ENCODE measurements at places on chromosomes 4 and X.

DNA sequence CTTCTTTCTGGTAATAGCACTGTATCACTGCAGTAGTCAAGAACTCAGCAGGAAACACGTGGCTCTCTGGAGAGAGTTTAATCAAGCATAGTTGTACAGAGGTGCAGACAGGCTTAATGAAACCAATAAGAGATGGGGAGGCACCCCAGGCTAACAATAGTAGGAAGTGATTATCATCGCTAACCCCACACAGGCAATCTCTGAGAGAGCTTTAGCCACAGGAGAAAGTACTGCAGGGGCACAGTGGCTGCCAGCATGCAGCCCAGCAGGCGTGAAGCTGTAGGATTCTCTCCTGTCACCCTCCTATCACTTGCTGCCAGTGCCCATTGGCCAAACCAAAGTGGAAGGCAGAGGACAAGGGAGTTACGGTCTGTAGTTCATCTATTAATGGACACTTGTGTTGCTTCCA lies 450.0 kb upstream of the RASGEF1B start:
- no peak for DNase-seq

- DNase-seq: peak; percentile 43
These were observed 179.1 kb upstream of the MAB21L2 start for GRCh38 chr4:150402871-150403272.

DNA sequence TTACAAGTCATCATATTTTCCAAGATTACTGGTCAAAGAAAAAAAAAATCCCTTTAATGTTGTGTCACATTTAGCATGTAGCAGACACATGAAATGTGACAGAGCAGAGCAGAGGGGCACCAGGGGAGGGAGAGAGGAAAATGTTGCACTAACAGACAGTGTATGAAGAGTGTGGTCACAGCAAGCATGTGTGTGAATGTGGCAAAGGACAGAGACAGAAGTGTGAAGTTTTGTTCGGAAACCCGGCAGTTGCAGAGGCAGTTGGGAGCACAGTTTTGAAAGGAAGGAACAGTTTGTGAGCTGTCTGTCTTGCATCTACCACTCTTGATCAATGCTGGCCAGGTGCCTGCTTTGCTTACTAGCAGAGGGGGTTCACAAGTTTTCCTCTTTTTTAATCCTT lies 83.9 kb upstream of the MAP3K15 start:
- DNase-seq: no peak

DNA sequence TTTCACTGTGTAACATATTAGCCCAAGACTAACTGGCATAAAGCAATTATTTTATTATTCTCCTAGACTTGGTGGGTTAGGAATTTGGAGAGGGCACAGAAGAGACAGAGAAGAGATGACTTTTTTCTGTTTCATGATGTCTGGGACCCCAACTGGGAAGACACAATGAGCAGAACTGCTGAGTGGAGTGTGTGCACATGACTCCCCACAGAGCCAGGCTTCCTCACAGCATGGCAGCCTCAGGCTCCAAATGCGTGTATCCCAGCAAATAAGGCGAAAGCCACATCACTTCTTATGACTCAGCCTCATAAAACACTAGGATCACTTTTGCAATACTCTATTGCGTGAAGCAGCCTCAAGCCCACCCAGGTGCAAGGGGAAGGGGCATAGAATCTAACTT lies 68.4 kb downstream of the MFAP3L start:
- DNase-seq: no peak

GRCh38 chr4:142596121-142596520 lies 250.0 kb downstream of the INPP4B start:
- DNase-seq: no peak

GRCh38 chr4:5750946-5751665 lies 40.1 kb downstream of the EVC start:
- DNase-seq: no peak

- DNase-seq: no peak
These were observed 179.6 kb upstream of the NOCT start for GRCh38 chr4:138835832-138836533.

DNA sequence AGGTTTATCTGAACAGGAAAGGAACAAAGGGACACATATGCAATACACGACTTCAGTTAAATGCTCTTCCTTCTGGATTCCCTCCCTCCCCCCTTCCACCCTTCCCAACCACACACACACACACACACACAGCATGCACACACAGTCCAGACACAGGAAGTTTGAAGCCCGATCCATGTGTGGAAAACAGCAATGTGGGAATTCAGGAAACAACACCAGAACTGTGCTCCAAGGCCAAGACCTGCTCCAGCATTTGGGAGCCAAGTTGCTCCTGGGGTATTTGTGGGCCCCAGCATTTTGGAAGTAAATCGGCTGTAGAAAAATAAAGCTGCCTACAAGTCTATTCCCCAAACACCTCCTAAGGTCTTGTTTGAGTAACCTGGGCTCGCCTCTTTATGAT lies 5.6 kb upstream of the AMOT start:
- no peak for DNase-seq

DNA sequence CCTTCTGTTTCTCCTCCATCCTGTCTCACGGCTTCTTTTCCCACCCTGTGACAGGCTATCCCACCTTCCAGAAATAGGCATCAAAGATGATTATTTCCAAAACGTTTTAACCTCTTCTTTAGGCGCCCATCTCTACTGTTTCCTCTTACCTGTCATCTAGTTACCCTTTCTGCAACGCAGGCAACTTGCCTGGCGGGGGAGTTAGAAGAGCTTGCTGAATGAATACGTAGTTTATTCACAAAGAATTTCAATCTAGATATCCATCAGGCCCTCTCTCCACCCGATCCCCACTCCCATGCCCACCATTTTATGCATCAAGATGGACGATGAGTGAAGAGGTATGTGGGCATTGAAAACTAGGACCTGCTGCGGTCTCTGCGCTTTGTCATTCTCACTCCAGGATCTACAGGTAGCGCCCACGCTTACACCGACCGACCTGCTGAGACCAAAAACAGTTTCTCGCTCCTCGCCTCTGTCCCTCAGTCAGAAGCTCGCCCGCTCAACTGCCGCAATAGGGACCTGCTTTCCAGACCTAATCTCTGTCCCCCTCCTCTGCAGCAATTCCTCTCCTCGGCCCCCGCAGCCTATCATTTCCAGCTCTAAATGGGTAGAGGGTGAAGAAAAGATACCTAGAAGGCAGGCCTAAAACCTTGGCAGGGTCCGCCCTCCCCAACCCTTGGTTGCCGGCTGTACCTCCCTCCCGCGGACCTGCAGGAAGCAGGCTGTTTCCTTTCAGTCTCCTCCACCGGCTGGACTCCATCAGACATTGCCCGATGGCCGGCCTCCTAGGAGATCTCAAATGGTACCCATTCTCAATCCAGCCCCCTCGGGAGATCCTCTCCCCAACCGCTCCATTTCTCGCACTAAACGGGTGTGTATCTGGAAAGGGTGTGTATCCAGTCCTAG lies 624 bp downstream of the BEX5 start:
- DNase-seq: no peak

- no peak for DNase-seq
These were observed 148.5 kb downstream of the PPP3CA start for GRCh38 chr4:101198682-101199339.

DNA sequence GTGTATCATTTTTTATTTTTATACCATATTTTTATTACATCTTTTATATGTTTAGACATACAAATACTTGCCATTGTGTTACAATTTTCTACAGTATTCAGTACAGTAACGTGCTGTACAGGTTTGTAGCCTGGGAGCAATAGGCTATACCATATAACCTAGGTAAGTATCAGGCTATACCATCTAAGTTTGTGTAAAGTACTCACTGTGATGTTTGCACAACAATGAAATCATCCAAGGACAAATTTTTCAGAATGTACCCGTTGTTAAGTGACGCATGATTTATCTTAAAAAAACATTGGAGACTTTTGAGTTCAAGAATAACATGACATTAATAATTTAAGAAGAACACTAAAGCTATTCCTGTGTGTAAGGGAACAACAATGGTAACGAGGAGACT lies 96.0 kb upstream of the LEF1 start:
- DNase-seq: no peak

Data from inflammatory macrophage (primary cell).